RCC 7860 (cell line): ENCODE measurements at places on chromosomes 3 and 15.

DNA sequence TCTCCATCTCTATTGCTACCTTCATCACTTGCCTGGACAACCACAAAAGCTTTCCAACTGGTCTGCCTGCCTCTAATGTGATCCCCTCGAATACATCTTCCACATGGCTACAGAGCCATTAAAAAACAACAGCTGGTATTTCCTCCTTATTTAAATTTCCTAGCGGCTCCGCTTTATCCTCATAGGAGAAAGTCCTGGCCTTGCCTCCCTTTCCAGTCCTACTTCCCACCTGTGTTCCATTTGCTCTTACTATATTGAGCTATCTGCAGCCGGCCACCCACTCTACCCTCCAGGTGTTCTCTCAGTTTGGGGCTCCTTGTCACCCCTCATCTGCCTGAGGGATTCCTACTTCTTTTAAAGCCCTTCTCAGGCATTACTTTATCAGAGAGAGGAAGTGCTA, 49.7 kb upstream of the TSPAN3 start:
- no peak for DNase-seq

DNA sequence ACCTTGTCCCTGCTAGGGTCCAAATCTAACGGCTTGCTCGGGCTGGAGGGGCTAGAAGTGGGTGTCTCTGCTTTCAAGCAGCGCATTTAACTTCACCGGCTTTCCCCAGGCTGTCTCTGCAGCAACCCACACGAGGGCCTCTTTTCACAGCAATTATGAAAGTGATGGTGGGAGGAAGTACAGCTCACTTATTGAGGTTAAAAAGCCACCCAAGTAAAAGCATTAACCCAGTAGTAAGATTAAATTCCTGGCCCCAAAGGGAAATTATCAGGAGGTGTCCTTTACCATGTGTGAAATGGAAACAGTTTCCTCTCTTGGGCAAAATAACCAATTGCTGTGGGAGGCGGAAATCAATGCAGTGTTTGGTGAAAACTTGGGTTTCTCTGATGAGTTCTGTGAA, 41.1 kb downstream of the NGRN start:
- no peak for DNase-seq

DNA sequence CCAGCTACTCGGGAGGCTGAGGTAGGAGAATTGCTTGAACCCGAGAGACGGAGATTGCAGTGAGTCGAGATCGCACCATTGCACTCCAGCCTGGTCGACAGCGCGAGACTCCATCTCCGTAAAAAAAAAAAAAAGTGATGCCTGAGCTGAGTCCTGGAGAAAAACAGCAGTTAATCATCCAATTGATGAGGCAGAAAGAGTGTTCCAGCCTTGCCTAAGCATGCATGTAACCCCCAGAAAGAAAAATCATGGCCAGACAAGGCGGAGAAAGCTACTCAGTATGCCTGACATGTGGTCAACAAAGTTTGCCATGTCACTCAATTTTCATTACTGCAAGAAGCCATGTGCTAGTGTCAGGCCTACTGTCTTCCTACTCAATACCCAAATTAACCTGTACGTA, 593.1 kb upstream of the MDFIC2 start:
- DNase-seq: no peak

DNA sequence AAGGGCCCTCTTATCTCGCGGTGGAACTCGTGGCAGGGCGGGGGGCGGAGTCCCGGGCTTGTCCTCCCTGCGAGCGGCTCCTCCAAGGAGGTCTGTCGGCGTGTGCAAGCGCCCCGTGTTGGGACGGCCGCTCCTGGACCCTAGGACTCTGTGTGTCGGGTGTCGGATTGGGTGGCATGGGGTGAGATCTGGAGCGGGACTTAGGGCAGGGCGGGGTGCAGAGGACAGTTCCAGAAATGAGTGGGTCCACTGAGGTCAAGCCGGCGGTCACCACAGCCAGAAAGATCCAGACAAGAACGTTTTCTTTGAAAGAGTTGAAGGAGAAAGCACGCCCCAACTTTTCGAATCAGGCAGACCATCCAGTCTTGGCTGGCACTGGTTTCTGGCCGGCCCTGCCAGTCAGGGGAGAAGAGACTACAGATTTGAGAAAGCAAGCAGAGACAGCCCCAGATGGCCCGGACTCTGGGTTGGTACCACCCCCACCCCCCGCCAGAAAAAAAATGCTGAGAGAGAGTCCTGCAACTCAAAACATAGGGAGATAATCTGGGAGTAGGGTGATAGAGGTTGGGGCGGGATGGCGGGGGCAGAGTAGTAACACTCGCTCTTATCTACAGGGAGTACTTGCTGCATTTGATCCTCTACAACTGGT, 784 bp upstream of the CISH start:
- no peak for DNase-seq

DNA sequence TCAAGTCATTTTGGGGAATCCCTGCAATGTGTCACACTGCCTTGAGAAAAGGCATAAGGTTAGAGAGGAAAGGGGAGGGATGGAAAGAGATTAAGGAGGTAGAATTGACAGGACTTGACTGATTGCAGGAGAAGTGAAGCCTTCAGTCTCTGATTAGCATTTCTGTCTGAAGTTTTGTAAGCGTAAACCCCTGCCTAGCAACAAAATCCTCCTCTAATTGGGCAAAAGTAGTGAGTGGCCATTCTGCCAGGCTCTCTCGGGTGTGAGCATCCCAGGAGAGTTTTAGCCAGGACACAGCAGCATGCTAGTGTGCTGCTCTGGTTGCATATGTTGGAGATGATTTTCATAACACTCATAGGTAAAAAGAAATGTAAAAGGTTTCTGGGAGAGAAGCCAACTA, 117.0 kb upstream of the MRPL3 start:
- DNase-seq: no peak

- no peak for DNase-seq
These were observed 60.4 kb downstream of the RYR3 start for GRCh38 chr15:33371159-33371558.

- DNase-seq: peak; percentile 82
These were observed at the start of gene RCN2 for GRCh38 chr15:76931397-76932134. RCN2 (plus strand) TSS chr15:76931749; CDS start chr15:76931842, 93 bp downstream.

- DNase-seq: no peak
These were observed 597.2 kb downstream of the GOLGA6L6 start for GRCh38 chr15:19944261-19944888.
